ENCODE measurements at places on chromosomes 2 and 18.

DNA sequence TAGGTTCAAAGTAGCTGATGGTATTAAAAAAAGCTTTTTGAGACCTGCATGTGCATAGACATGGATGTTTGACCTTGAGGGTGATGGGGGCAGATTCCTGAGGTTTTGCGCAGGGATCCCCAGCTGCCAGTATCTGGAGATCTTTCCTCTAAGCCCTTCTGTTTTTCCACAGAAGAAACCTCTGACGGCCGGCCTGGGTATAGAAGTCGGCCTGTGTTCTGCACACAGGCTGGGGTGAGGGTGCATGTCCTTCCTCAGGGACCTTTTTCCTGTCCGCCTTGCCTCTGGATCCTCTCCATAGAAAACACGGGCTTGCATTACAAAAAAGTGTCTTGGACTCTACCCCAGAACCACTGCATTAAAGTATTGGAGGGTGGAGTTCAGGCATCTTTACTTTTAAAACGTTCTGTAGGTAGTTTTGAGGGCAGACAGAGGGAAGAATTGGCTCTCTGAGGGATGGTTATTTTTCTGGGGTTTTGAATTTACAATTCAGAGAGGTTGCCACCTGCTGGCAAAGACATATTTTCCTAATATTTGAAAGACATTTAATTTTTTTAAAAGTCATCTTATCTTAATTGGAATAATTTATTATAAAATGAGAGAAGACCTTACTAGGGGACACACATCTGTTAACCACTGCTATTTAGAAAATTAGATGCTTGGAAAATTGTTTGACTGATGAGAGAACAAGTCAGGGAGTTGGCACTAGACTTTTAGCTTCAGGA is 350.6 kb downstream of the DCDC2C start:
- no peak for DNase-seq

- DNase-seq, result no peak
These were observed 47.1 kb upstream of the CCBE1 start for GRCh38 chr18:59744271-59744721.

GRCh38 chr2:42742740-42743658 is 20.9 kb downstream of the OXER1 start:
- no peak for DNase-seq

GRCh38 chr18:3538954-3539617 is 89.1 kb downstream of the TGIF1 start:
- no peak for DNase-seq

DNA sequence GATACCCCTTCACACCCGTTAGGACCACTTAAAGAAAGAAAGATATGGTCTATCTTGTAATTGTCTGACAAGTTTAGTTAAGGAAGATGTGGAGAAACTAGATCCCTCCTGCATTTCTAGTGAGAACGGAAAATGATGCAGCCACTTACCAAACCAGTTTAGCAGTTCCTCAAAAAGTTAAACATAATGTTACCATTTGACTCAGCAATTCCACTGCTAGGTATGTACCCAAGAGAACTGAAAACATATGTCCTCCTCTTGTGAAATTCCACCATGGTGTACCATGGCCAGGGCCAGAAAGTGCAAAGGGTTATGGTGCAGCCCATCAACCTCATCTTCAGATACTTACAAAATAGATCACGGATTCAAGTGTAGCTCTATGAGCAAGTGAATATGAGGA is 79.0 kb upstream of the ID2 start:
- DNase-seq, result no peak

Measured in mesothelial cell of epicardium (in vitro differentiated cells).